Activated naive CD4-positive, alpha-beta T cell (primary cell): ENCODE measurements at places on chromosomes 3 and 15.
A peak's percentile ranks its signal among the peaks of the same experiment; 100 is the strongest.

DNA sequence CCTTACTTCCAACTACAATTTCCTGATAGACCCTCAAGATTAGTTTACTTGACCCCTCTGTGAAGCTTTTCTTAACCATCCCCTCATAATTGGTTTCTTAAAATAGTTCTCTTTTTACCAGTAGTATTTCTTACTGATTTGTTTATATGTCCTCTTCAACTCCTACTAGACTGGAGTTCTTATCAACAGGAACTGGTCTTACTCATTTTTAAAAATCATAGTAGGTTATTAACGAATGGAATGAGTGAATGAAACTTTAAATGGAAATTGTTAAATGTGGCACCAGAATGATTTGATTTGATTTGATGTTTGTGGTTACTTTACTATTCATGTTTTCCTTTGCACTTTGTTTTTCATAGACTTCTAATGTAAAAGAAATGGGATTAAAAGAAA lies 91.5 kb downstream of the NEO1 start:
- DNase-seq: no peak

- DNase-seq: no peak
These were observed 97.4 kb downstream of the LRIG1 start for GRCh38 chr3:66403323-66403990.

GRCh38 chr3:32553459-32553858 lies 17.2 kb downstream of the DYNC1LI1 start:
- DNase-seq: no peak

DNA sequence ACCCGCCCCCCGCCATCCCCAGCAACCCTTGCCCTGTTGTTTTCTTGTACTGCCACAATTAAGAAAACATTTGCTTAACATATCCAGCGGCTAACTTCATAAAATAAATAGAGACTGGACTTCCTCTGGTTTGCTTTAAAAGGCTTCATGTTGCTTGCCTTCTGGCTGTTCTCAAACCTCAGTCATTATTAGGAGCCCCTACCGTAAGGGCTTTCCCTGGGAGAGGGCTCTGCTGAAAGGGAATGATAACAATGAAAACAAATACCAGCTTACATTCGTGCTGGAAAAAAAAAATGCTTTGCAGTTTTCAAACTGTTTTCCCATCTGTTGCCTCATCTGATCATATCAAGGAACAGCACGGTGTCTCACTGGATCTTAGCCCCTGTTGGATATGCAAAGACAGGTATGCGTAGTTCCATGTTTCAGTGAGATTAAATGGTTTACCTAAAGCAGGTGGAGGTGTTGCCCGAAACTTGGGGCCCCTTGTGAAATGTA lies 77.2 kb upstream of the VGLL4 start:
- no peak for DNase-seq

DNA sequence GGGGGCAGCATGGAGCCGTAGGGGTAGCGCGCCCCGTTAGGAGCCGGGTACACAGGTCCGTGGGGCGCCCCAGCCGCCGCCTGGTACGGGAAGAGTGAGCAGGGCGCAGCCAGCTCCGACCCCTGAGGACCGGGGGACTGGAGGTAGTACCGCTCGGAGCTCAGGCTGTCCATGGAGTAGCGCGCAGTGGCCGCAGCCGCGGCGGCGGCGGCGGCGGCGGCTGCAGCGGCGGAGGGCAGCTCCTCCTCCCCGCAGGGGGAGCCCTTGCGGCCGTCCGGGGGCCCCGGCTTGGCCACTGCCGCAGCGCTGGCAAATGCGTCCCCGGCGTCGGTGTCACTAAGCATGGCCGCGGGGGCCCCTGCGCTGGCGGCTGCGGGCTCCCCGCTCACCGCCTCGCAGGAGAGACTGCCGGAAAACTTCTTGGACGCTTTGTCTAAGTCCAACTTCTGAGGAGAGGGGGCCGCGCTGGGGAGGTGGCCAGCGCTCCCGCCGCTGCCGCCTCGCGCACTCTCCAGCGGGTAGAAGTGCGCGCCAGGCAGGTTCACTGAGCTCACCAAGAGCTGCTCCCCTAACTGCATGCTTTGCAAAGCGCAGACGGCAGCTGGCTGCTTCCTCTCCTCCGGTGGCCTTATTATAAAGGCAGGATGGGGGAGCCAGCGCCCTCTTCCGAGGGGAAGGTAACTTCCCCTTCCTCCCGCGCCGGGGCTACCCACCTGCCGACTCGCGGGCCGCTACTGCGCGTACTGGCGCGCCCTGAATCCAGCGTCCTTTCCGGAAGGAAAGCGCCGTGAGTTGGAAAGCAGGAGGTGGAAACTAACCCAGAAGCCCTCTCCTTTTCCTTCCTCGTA lies at the start of gene EOMES:
EOMES (minus strand) TSS at position 607 of the 848 bp plus-strand sequence; CDS start at position 578, 29 bp downstream.
- peak; percentile 63 for DNase-seq

GRCh38 chr3:32083702-32084270 lies 22.6 kb upstream of the GPD1L start:
- no peak for DNase-seq

- no peak for DNase-seq
These were observed 62.7 kb upstream of the ITGA11 start for GRCh38 chr15:68494573-68495110.

GRCh38 chr3:65030014-65030627 lies 342.3 kb upstream of the ADAMTS9 start:
- no peak for DNase-seq

DNA sequence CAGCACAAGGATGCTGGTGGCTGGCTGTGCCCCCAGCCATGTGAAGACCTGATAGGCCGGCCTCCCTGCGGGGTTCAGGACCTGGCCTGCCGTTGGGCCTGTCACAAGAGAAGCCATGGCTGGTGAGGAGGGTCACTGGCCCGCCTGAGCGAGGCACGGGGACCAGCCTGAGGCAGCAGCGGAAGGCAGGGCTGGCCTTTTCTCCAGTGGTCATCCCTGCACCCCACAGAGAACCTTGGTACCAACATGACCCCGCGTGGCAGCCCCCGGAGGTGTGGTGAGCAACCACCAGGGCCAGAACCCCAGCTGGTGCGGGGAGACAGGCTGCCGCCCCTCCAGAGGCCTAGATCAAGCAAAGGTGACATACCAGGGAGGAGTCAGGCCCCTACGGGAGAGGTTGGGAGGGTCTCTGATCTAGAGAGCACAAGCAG lies 134.1 kb upstream of the MEF2A start:
- no peak for DNase-seq

GRCh38 chr15:81069909-81070308 lies 64.2 kb upstream of the CFAP161 start:
- DNase-seq: no peak

GRCh38 chr3:43203022-43203421 lies 83.3 kb upstream of the SNRK start:
- DNase-seq: no peak

- DNase-seq: no peak
These were observed 285.1 kb upstream of the CDIN1 start for GRCh38 chr15:36294359-36294758.

- no peak for DNase-seq
These were observed 4.8 kb downstream of the CCDC12 start for GRCh38 chr3:46971742-46972141.

DNA sequence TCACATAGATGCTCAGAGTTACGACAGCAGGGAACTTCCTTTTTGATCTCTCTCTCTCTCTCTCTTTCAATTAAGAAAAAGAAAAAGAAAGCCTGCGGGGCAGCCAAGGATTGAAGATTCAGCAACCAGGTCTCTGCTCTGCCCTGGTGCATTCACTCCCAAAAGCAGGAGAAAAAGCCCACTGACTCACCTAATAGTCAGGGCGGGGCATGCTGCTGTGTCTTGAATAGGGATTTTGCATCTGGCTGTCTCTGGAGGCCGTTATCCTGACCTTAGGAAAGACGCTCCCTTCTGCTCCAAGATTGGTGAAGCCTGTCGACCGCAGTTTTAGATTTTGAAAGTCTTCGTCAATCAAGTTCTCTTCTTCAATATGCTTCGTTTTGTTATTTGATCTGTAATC lies 20.8 kb upstream of the ITGB5 start:
- no peak for DNase-seq

- no peak for DNase-seq
These were observed 61.1 kb upstream of the GPD1L start for GRCh38 chr3:32045091-32045915.

DNA sequence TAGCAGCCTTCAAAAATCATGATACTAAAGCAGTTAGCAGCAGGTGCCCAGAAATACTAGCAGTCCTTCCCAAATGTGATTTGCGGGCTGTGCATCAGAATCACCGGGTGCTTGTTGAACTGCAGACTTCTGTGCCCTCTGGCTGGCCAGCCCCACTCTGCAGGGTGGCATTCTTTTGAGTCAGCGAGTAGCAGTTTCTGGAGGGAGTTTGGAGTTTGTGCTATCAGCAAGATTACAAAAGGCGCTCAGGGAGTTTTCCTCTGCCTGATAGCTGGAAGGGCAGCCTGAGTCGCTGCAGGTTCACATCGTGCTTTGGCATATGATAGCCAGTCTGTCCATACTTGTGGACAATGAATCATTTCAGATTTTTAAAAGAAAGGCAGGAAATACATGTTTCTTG lies 57.6 kb downstream of the CLDN11 start:
- no peak for DNase-seq

DNA sequence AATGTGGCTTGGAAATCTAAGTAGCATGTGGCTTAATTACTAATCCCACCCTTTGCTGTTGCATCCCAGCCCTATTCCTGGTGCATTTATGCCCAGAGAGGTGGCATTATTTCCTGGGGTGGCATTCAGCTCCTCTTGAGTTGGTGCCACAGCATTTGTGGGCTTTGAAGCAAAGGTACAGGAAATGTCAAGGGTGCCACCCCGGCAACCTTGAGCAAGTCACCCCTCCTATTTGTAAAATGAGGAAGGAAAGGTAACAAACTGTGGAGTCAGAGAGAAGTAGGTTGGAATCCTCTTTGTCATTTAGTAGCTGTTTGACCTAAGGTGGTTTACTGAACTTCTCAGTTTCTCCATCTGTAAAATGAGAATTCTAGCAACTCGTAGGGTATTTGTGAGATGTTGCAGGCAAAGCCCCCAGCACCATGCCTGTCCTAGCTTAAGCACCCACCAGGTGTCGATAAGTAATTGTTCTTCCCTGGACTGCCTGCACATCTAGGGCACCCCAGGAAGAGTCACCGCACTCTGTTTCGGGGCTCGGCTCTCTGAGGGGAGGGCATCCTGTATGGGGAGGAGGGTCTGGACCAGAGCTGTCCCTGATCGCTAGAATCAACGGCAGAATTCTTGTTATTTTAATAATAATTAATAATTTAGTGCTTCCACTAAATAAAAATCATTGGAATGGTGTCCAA lies 17.1 kb downstream of the ISG20 start:
- DNase-seq: no peak

GRCh38 chr3:185290266-185290665 lies 36.4 kb upstream of the EHHADH start:
- DNase-seq: no peak

GRCh38 chr15:29903028-29903427 lies 80.8 kb upstream of the TJP1 start:
- no peak for DNase-seq
